GM20000 (cell line): ENCODE measurements at places on chromosomes 3 and 15.

DNA sequence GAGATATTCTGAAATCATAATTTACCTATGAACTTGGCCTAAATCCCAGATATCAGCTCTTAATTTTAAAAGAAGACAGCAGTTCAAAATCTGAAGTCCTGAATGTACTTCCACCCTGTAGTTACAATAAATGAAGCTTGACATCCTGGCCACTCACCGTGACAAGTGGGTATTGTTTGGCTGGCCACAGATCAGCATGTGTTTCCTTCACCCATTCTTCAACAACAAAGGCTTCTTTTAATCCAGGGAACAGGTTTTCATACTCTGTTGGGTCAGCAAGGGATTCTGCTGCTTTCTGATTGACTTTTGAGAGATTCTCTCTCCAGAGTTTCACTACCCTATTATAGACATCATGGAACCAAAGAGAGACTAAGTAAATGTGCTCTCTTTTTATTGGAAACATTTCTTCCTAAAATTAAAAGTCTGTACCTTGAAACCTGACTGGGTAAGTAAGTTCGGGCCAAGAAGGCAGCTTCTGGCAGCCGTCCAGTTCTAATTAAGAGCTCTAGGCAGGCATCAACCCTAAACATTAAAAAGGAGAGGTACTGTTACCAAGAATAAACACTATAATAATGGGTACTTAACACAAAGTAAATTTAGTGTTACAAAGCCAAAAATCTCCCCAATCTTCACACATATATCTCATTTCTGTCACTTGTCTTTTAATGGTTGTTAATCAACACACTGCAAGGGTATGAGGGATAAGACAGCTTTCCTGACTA is 15.2 kb downstream of the MRPS22 start:
- DNase-seq = no peak

DNA sequence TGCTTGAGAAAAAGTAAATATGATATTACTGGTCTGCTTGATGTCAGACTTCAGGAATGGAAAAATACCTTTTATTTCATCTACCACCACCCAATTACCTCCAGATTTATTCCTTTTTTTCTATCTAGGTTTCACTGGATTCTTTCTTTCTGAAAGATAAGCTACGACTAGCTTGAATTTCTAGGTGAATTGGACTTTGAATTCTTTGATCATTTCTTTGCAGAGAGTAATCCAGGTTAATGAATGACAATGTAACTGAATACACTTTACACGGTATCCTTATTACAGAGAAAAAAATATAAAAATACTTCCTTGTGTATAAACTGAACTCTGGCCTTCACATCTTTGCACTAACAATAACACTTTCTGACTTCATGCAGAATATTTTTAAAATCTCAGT is 59.5 kb upstream of the TRPC1 start:
- no peak for DNase-seq

DNA sequence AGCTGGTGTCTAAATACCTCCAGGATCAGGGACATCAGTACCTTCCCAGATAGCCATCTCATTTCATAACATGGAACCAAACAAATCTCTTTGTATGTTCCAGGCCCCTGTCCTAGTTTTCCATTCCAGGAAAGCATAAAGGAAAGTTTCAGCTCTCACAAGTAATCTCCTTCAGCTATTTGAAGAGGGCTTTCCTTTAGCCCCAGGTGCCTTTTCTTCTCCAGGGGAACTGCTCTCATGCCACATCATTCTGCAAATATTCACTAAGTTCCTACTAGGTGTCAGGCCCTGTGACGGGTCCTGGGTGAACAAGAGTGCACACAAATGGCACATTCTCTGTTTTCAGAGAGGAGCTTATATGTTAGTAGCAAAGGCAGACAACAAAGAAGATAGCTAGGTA is 136.1 kb downstream of the ADAMTS9 start:
- no peak for DNase-seq

GRCh38 chr3:44284949-44285348 is 43.3 kb downstream of the TOPAZ1 start:
- no peak for DNase-seq

GRCh38 chr15:63473999-63474809 is 30.2 kb upstream of the USP3 start:
- peak; percentile 61 for DNase-seq

- no peak for DNase-seq
Measured at GRCh38 chr15:62788224-62788623, 254.3 kb upstream of the TPM1 start.

DNA sequence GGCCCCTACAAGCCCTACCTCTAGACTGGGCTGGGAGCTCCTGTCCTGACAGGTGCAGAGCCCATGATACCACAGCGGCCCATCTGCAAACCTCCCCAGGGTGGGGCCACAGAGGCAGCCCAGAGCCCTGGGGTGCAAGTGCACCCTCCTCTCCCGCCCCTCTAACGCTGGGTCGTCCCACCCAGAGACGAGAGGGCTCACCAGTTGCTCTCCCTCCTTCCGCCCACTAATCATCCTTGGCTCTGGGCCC is 742 bp downstream of the TNK2 start:
- DNase-seq = no peak

- DNase-seq = no peak
Measured at GRCh38 chr3:197520311-197521276, 35.2 kb downstream of the BDH1 start.

DNA sequence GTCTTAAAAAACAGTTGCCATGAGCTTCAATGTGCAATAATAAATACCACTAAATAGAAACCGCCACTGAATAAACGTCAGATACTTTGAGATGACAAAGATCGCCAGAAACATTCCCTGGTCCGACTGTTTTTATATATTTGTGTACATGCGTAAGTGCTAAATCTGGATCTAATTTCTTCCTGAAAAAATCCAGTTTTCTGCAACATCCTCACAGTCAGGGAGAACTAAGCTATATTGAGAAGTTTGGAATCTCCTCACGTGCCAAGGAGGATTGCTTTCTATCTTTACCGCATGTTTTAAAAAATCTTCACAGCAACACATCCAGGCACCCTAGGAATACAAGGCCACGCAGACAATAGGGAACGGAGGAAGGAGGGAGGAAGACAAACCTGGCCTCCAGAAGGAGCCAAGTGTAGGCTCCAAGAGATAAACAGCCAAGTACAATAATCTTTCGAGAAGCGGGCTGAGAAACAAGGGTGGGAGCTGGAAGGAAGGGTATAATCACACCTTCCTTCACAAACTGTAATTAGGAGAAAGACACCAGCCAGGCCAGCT is 5.7 kb downstream of the VGLL4 start:
- no peak for DNase-seq

DNA sequence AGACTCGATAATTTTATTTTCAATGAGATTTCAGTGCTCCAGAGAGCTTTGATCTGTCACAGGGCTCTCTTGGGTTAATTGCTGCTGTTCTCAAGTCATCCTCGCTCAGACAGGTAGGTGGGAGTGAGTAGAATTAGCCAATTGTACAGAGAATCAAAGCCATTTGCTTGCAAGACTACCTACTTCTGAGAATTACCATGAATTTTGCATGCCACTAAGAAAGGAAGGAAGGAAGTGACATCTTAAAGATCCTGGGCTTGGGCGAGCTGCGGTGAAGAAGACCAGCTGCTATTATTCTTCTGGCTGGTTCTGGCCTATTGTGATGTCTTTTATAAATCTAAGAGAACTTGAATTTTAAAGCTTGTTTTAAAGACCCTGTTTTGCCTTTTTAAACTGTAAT is 154.1 kb upstream of the LPP start:
- DNase-seq = no peak

DNA sequence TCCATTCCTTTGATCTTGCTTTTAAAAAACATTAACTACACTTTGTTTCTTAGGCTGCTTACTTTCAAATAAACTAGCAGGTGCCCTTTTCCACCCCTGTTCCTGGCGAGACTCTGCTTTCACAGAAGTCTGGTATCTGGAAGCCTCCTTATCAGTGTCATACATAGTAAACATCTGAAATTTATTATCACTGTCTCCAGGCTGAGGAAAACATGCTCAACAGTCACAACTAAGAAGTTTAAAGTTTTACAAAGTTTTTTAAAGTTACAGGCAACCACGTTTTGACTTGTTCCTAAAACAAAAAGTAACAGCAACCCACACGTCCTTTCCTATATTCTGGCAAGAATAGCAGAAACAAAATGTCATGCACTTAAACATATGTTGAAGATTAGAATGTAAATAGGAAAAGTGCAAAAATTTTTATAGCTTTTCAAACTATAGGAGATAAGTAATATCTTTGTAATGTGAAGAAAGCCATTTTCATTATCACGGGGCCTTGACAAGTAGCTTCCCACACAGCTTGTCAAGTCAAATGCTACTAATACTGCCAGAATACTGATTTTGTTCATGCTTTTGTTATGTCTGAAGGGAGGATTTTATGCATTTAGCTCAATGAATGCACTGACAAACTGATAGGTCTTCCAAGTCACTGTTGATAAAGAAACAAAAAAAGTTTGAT is 275.2 kb upstream of the KCNMB2 start:
- no peak for DNase-seq

GRCh38 chr3:68855620-68856019 is 76.7 kb downstream of the TAFA4 start:
- no peak for DNase-seq

GRCh38 chr3:182276512-182276911 is 516.8 kb upstream of the ATP11B start:
- no peak for DNase-seq

DNA sequence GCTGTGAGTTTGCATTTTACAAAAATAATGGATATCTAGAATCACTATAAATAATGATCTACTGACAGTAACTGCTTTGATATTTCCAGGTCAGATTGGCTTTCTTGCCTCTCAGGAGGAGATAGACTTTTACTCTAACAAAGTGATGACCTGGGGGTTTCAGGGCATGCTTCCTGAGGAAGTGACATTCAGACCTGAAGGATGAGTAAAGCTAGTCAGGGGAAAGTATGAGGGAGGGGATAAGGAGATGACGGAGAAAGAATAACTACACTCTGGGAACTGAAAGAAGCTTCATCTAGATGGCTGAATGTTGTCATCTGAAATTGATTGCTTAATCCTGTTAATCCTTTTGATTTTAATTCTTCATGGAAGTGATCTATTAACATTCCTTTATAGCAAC is 32.2 kb downstream of the ARMC8 start:
- DNase-seq = no peak

DNA sequence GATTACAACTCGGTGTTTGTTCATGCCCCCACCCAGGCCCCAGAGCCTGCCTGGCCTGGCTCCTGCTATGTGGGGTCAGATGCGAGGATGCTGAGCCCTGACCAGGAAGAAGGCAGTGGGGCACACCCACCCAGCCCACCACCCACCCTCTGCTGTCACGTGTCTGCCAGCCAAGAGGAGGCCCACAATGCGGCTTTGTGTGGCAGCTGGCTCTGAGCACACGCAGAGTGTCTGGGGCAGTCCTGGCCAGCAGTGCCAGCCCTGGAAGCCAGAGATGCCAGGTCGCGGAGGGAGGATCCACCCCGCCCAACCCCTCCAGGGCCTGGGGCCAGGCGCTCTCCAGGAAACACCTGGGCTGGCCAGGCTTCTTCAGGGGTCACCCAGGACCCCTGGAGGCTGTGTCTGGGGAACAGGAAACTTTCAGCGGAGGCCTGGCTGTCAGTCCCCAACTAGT is 26.4 kb upstream of the KLF13 start:
- no peak for DNase-seq

- no peak for DNase-seq
Measured at GRCh38 chr3:146130881-146131371, 30.1 kb downstream of the PLOD2 start.

DNA sequence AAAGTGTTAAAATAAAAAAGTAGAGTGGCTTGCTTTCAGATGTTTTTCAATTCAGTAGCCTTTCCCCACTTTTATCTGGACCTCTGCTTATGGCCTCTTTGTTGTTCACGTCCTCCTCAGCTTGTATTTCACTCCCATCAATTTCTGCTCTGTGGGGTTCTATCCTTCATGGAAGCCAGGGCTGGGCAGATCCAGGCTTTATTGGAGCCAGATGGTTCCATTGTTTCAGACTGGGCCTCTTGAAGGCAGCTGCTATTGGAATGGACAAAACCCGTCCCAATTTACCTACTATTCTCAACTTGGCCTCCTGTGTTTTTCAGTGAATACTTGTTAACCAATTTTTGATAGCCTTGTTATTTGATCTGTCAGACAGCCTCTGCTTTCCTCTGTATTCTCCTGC is 10.9 kb upstream of the AADACL2 start:
- no peak for DNase-seq

- peak; percentile 31 for DNase-seq
Measured at GRCh38 chr3:114418724-114419543, 125.1 kb downstream of the TIGIT start.

GRCh38 chr3:157384491-157384890 is 52.2 kb upstream of the PTX3 start:
- DNase-seq = no peak

DNA sequence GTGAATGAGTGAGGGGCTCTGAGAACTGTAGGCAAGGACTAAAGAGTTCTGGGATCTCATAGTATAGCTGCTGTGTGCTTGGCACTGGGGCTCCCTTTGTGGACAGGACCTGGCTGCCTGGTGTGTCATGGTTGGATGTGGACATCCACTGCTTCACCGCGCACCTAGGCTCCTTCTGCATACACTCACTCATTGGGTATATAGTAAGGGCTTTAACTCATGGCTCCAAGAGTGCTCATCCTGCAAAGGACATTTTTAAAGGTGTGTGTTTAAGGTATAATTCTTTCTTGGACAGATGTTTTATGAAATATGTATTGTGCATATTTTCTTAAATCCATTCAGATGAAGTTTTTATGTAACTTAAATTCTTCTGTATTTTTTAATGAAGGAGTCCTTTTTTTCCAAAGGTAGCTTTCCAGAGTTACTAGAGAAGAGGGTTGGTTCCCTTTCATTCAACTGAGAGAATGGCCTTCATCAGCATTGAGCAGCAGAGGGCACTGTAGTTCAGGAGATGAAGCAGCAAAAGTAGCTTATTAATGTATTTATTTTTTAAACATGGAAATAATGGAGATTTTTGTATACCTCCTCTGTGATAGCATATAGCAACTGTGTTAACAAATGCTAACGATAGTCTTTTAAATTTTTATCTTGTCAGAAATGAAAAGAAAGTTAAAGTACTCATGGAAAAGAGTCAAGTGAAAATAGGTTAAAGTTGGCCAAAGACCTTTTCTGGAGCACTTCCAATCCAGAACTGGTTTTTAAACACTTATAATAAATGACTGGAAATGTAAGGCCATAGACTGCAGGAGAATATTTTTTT is 25.2 kb downstream of the OXNAD1 start:
- peak; percentile 27 for DNase-seq

- DNase-seq = peak; percentile 2
Measured at GRCh38 chr15:37824717-37825382, 109.6 kb upstream of the TMCO5A start.

- no peak for DNase-seq
Measured at GRCh38 chr3:176190755-176191154, 1006.5 kb downstream of the TBL1XR1 start.

GRCh38 chr3:150636258-150636657 is 33.1 kb downstream of the SELENOT start:
- no peak for DNase-seq
